ENCODE measurements at places on chromosomes 3 and 15.

GRCh38 chr15:92645051-92645631, 10.4 kb downstream of the FAM174B start:
- DNase-seq = peak; percentile 63

DNA sequence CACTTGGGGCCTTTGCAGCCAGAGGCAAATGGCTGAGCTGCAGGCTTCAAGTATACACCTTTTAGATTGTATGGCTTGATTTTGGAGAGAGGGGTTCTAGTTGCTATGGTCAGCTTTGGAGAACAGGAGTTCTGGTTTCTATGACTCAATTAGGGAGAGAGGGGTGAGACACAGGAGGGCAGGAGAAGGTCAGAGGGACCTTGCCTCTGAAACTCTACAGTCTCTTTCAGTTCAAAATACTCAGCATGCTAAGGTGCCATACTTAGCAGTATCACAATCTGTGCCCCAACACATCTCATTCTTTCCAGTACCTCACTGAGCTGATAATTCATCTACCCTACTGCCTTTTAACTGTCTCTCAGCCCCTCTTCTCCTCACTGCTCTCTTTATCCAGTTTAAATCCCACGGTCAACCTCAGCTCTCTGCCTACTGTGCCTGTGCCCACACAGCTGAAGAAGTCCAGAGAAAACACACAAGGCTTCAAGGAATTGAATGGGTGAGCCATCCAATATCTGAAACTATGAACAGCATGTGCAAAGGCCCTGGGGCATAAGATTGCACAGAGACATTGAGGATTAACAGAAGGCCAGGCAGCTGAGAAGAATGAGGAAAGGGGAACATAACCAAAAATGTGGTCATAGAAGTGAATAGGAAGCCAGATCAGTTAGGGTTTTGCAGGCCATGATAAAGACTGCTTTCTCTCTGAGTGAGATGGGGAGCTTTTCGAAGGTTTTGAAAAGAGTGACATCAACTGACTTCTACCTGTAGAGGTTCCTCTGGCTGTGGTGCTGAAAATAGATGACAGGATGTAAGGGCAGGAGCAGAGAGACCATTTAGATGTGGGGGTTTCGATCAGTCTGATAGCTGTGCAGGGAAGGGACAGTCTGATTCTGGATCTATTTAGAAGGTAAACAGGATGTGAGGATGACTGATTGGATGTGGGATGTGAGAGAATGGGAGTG, 54.5 kb upstream of the C3orf80 start:
- no peak for DNase-seq

GRCh38 chr15:41215708-41216107, 14.8 kb downstream of the EXD1 start:
- no peak for DNase-seq

GRCh38 chr3:107271787-107272387, 105.4 kb upstream of the CCDC54 start:
- no peak for DNase-seq

DNA sequence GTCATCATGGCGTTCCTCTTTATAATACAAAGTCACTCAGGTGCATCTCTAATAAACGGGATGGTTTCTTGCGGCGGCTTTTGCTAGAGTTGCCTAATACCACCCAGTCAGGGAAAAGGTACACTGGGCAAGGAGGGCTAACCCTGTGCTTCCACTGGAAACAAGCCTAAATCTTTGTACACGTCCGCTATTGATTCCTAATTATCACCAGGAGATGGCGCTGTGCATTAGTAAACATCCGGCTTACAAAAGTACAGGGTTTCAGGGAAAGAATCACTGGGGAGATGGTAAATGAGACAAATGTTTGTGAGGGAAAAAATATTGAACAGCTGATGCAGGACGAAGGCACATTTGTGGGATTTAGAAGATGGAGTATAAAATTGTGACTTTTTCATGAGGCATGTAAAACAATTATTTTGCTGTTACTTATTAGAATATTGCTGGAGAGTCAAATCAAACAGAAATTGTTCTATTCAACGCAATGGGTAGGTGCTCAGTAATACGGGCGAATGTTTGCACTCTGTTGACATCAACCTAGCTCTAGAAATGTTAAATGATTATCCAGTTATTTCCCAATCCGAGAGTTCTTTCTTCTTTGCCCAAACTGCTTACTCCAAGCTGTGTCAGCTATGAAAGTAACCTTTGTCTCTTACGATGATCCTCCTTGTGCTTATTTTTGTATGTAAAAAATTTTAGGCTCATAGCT, 50.6 kb downstream of the GMNC start:
- peak; percentile 56 for DNase-seq

GRCh38 chr3:108293858-108294257, 2.5 kb upstream of the HHLA2 start:
- no peak for DNase-seq

GRCh38 chr15:81807186-81807585, 238.6 kb downstream of the MEX3B start:
- no peak for DNase-seq

- DNase-seq = no peak
These were observed 23.1 kb downstream of the AADAC start for GRCh38 chr3:151837057-151837456.

GRCh38 chr3:112395181-112395895, 62.4 kb downstream of the CD200 start:
- no peak for DNase-seq

- no peak for DNase-seq
These were observed 1337.1 kb downstream of the ROBO1 start for GRCh38 chr3:78430741-78431140.

DNA sequence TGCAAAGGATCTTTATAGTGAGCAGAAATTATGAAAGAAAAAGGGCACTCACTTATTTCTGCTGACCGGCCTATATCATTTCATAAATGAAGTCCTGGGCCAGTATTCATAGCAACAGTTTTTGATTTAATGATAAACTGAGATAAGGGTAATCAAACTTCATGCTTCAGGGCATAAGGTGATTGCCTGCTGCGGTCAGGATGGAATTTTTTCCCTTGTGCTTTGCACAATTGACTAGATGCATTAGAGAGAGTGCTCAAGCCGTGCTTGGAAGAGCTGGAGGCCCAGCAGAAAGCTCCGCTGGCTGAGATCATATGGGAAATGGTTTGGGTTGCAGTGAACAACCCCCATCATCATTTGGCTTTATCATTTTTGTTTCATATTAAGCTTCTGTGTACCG, 10.4 kb downstream of the SEMA6D start:
- DNase-seq = no peak

- DNase-seq = no peak
These were observed 2.8 kb downstream of the EPHB1 start for GRCh38 chr3:134797741-134798451.

- DNase-seq = no peak
These were observed 3.5 kb upstream of the NEO1 start for GRCh38 chr15:73048624-73049295.

- no peak for DNase-seq
These were observed 7.6 kb upstream of the SEMA7A start for GRCh38 chr15:74441248-74441941.

Measured in thyroid gland (tissue), 4 donors.